Activated CD4-positive, alpha-beta T cell treated with anti-CD3 and anti-CD28 coated beads, Interleukin-2, amount 10 ng/mL, durations not matched to agents 24 days and 14 days (primary cell): ENCODE measurements at places on chromosomes 1 and 21. TPM values are rescaled to one million over a fixed set of nuclear protein-coding genes. Genes with fewer than 3 reads are reported as not detected.

Gene F13B
- total RNA-seq = not detected in 2 replicates

Gene LAMC2
- 0.05 and 0.07 TPM in 2 replicates for total RNA-seq

Gene CHODL
- not detected in 2 replicates for total RNA-seq

Gene AMPD1
- not detected in 2 replicates for total RNA-seq

Gene KRTAP19-3
- total RNA-seq = not detected in 2 replicates

Gene AMY1A
- total RNA-seq = not detected in 2 replicates

Gene FAM177B
- total RNA-seq = 0.47 TPM in 1 of 2 replicates, not detected in the other
